ENCODE measurements at places on chromosomes 16 and 17.

DNA sequence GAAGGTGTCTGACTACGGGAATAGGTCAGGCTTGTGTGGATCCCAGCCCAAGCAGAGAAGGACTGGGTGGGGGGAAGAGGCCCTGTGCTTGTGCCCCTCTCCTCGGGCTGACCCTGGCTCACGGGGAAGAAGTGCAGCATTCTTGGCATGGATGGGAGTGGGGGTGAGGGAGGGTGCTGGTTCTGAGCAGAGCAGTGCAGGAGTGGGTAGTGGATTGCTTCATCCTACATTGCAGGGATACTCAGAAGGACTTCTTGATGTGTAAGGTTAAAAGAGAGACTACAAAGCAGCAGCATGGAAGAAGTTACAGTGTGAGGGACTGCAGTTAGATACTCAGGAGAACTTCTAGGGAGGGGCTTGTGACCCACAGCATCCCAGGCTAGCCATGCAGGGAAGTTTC is 2.1 kb downstream of the ARHGAP23 start:
- peak; percentile 15 for DNase-seq

DNA sequence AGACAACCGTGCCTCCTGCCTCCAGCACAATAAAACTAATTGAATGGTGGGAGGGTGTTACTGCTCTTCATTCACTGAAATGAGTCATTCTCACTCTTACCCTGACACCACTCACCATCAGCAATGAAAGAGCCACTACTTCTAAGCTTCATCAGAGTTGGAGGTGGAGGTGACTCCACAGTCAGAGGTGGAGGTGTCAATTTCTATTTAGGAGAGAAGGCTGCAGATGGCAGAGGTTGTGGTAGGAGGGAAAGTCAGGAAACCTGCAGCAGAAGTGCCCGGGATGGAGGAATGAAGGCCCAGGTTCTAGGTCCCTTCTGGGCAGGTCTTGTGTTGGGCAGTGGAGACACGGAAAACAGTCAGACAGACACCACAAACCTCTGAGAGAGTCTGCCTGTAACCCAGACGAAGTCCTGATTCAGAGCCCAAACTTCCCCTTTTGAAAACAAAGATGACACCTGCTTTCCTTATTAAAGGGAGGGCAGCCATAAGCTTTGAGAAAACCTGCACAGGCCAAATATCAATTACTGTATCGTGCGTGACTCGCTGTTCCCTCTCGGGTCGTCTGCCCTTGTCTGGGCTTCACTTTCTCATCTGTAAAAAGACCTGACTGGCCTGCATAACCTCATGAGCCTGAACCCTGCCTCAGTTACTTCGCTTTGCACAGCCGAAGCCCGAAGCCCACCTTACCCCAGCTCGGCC is 668 bp downstream of the ATPAF2 start:
- DNase-seq, result no peak

DNA sequence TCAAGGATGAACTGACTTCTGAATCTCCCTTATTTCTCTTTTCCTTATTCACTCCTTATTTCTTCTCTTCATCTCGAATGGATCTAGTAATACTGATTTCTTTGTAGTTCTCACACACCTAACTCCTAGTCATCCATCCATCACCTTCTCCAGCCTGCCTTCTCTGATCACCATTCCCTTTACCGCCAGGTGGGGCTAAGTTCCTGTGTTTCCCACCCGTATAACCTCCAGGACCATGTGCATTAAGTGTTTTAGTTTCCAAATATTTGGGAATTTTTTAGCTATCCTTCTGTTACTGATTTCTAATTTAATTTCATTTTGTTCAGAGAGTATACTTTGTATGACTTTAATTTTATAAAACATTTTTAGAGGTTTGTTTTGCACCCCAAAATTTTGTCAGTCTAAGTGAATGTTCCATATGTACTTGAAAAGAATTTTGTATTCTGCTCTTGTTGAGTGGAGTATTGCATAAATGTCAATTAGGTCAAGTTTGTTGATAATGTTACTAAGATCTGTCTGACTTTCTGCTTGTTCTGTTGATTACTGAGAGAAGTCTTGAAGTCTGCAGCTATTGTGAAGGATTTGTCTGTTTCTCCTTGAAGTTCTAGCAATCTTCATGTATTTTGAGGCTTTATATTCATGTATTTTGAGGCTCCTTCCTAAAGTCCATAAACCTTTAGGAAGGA is 8.8 kb downstream of the BPTF start:
- no peak for DNase-seq

GRCh38 chr16:49931916-49932315 is 76.0 kb upstream of the ZNF423 start:
- no peak for DNase-seq

GRCh38 chr17:50183421-50183994 is 17.7 kb downstream of the SGCA start:
- peak; percentile 81 for DNase-seq

DNA sequence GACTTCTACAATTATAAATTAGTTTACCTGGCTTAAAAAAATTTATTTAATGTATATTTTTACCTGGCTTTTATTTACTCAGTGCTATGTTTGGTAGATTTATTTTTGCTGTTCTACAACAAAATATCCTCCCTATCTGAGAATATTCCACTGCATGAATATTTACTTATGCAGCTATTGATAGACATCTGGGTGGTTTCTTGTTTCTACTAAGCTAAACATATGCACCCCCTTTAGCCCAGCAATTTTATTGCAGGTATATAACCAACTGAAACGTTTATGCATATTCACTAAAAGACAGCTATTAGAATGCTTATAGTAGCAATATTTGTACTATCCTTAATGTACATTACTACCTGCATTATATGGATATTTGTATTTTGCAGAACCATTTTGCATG is 187.7 kb upstream of the CPHXL start:
- DNase-seq, result no peak

DNA sequence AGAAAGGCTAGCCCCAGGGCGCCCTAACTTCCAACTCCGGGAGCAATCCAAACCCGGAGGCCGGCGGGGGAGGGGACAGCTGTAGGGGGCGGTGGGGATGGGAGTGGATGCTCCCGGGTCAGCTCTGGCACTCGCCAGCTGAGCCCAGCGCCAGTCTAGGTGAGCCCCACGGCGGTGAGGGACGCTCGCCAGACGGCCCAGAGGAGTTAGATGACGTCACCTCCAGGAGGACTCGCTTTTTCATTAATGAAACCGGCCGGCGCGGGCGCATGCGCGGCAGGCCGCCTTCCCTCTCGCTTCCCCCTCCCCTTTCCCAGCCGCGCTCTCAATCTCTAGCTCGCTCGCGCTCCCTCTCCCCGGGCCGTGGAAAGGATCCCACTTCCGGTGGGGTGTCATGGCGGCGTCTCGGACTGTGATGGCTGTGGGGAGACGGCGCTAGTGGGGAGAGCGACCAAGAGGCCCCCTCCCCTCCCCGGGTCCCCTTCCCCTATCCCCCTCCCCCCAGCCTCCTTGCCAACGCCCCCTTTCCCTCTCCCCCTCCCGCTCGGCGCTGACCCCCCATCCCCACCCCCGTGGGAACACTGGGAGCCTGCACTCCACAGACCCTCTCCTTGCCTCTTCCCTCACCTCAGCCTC is at the start of gene NF1:
TSS of gene NF1 (plus strand) at position 378 of the 636 bp plus-strand sequence. CDS start 333 bp downstream, outside the sequence.
- peak; percentile 97 for DNase-seq

DNA sequence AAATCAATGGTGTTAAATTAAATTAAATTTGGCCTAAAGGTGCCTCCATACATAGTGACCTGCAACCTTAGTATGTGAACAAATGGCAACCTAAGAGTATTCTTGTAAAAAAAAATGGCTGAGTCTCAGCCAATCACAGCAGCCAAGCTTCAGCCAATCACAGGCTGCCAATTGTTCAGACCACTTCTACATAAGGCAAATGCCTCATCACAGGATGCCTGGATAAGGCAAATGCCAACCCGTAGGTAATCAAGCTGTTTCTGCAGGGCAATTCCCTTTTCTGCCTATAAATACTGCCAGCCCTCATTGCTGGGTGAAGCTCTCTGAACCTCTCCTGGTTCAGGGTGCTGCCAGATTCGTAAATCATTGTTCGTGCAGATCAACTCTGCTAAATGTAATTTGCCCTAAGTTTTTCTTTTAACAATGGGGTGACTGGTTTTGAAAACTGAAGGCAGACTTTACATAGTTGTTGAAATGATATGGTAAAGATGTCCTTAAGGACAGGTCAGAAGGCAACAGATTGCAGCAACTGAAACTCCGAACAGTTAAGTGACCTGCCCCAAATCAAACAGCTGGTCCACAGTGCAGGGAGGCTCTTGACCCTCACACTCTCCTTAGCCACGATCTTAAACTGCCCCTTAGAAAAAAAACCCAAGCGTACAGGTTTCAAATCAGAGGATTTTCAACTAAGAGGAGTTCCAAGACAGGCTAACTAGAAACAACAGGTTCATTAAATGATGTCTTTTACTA is 50.3 kb downstream of the N4BP1 start:
- no peak for DNase-seq

- no peak for DNase-seq
Measured at GRCh38 chr16:8571061-8571596, 19.2 kb downstream of the TMEM114 start.

- DNase-seq, result no peak
Measured at GRCh38 chr16:89287777-89288576, 70.5 kb downstream of the ZNF778 start.

DNA sequence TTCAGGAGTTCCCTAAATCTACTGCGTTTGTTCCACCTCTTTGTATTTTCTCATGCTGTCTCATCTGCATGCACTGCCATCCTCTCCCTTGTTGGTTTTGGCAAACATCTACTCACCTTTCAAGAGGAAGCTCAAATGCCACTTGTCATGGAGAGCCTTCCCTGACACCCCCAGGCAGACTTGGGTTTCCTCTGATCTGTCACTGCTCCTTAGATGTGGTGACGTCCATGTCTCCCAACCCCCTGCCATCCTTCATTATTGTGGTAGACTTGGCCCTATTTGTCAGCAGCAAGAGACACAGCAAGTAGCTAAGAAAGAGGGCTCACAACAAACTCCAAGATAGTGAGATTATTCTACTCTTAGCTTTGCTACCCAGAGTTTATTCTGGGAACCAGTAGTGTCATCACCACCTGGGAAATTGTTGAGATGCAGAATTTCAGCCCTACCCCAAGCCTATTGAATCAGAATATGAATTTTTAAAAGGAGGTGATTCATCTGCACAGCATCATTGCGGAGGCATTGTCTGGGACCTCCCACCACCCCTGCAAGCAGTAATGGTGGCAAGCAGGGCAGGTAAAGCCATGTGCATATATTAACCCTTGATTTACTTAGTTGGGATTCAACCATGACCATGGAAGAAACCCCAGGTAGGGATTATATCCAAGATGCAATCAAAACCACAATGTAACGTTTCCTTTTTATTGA is 248.9 kb downstream of the SHISA9 start:
- DNase-seq, result no peak

GRCh38 chr16:73572135-73572828 is 524.4 kb upstream of the ZFHX3 start:
- DNase-seq, result no peak

DNA sequence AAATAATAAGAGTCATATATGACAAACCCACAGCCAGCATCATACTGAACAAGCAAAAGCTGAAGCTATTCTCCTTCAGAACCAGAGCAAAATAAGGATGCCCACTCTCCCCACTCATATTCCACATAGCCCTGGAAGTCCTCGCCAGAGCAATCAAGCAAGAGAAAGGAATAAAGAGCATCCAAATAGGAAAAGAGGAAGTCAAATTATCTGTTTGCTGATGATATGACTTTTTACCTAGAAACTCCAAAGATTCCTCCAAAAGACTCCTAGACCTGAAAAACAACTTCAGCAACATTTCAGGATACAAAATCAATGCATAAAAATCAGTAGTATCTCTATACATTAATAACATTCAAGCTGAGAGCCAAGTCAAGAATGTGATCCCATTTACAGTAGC is 217.5 kb downstream of the ABCC12 start:
- DNase-seq, result no peak

GRCh38 chr16:21663889-21664647 is at the start of gene OTOA:
TSS of gene OTOA (plus strand) at chr16:21663968. CDS start at chr16:21678515, 14,547 bp downstream.
- DNase-seq, result no peak

- no peak for DNase-seq
Measured at GRCh38 chr16:11152677-11153331, 103.2 kb downstream of the SOCS1 start.

DNA sequence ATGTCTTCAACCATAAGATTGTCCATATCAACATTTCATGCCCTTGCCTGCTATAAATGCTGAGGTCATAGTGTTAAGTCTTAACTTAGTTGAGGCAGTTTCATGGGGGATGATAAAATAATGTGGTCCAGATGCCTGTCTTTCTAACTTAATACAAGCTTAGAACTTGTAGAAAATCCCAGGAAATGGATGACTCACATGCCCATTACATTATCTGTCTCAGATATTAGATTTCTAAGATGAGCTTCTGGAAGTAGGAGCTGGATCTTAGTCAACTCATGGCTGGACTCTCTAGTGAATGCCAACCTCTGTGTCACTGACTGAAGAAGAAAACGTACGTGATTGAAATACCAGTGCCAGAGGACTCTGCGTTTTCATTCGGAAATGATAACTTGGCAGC is 797.5 kb upstream of the EEF2KMT start:
- DNase-seq, result no peak

DNA sequence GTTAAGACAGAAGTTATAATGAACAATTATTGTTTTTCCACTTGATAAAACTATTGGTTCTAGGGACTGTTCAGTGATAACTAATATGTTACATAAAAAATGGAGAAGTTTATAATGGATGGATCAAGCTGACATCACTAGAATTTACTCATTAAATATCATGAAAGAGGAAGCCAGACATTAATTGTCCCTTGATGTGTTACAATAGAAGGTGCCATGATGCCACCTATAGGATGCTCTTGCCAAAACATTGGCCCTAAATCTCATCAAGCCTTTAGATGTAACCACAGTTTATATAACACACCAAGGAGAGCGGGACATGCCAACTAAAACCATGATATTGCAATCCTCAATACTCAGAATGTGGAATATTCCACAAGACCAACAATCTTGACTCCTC is 147.9 kb upstream of the MON1B start:
- DNase-seq, result no peak

DNA sequence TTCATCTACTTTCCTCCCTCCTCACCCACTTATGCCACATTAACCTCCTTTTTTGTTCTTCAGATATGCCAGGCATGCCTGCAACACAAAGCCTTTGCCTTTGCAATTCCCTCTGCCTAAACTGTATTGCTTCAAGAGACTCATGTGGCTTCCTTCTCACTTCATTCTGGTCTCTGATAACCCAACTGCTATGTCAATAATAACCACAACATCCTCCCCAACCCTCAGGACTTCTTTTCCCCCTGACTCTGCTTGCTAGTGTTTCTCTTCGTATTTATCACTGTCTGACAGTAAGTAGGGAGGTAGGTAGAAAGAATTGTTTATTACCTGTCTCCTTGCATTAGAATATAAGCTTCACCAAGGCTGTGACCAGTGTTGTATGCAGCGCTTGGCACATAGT is 22.4 kb downstream of the RBL2 start:
- DNase-seq, result no peak

GRCh38 chr17:51351890-51352289 is 91.5 kb downstream of the UTP18 start:
- DNase-seq, result peak; percentile 88

GRCh38 chr17:57576744-57577143 is 168.4 kb downstream of the CCDC182 start:
- DNase-seq, result no peak

GRCh38 chr17:62162898-62163297 is 97.8 kb upstream of the MED13 start:
- DNase-seq, result no peak

GRCh38 chr17:44502598-44503146 is 534 bp downstream of the GPATCH8 start:
- DNase-seq, result no peak

Measured in left hindlimb (tissue), 1 donor.